T-helper 1 cell (primary cell): ENCODE measurements at places on chromosomes 7 and 10.

GRCh38 chr10:30378201-30378995 lies 29.3 kb upstream of the MTPAP start:
- no peak for DNase-seq

DNA sequence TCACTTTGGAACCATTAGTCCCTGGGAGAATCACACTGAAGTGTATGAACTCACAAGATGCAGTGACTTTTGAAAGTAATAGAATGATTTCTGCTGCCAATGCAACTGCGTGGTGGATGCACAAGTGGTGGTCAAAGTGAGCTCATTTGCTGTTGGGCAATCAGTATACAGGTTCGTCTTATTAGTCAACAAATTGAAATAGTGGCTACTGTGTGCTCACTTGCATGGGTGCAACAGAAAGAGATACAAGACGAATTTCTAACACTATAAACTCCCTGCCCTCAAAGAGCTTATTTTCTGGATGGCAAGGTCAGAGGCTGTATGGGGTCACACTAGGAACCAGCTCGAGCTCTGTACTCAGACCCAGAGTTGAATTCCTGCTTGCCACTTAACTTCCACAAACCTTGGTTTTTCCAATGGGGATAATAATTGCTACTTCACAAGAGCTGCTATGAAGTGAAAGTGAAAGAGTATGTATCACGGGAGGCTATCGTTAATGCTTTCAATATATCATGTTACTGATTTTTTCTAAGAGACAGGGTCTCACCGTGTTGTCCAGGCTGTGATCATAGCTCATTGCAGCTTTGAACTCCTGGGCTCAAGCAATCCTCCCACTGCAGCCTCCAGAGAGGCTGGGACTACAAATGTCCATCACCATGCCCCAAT lies 8.3 kb upstream of the BCL7B start:
- no peak for DNase-seq

DNA sequence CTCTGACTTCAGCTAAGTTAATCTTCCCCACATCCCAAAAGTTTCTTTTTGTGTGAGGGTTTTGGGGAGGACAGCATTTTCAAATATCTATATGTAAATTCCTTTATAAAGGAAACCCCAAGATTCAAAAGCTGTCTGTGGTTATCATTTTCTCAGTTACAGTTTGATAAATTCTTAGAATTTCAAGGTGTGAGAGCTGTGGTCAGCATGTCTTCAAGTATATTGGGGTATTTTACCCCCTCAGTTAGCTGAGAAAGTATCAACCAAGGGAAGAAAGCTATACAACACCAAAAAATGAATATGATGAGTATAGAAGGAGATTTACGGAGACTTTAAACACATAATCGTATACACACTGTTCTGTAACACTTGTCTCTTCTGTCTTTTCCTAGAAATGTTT lies 109.2 kb downstream of the SND1 start:
- DNase-seq: no peak

DNA sequence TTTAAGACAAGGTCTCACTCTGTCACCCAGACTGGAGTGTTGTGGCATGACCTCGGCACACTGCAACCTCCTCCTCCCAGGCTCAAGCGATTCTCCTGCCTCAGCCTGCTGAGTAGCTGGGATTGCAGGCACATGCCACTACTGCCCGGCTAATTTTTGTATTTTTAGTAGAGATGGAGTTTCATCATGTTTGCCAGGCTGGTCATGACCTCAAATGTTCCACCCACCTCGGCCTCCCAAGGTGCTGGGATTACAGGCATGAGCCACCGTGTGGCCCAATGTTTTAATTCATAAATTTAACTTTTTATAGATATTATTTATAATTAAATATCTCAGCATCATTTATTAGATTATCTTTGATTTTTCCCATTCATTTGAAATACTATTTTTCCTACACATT lies 658.0 kb upstream of the NRG3 start:
- no peak for DNase-seq

- DNase-seq: no peak
Measured at GRCh38 chr7:7933915-7934526, 34.6 kb upstream of the GLCCI1 start.

- DNase-seq: no peak
Measured at GRCh38 chr7:13800694-13801448, 188.6 kb downstream of the ETV1 start.

DNA sequence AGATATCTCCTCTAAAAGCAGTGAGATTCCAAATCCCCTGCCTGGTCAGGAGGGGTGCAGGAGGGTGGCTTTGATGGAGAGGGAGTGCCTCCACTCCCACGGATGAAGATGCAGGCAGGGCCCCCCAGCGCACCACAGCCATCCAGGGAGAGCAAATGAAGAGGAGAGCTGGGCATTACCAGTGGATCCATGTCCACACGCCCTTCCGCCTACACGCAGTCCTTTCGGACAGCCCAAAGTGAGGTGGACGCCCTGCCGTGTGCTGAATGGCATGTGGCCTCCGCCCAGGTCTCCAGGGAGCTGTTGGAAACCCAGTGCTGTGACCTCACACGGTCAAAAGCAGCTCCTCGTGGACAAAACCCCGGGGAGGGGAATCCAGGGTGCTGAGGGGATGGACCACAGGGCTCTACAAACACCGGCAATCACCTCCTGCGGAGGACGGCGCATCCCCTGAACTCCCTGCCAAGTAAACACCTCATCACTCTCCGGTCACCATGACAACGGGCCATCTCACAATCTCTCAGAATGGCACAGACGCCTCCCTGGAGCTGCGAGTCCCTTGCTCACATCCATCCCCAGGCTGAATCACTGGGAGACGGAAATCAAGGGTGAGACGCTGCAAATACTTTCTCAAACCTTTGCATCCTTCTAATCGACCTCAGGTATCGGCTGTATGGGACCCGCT lies 35.0 kb upstream of the DNAAF5 start:
- no peak for DNase-seq

GRCh38 chr10:69732147-69732825 lies 69.4 kb upstream of the COL13A1 start:
- no peak for DNase-seq

GRCh38 chr10:129883029-129883428 lies 81.0 kb downstream of the EBF3 start:
- DNase-seq: no peak

GRCh38 chr10:44253769-44254462 lies 131.0 kb downstream of the CXCL12 start:
- DNase-seq: no peak

GRCh38 chr10:14889318-14889717 lies 10.7 kb downstream of the SUV39H2 start:
- no peak for DNase-seq

- no peak for DNase-seq
Measured at GRCh38 chr7:27300421-27300820, 57.8 kb downstream of the EVX1 start.

DNA sequence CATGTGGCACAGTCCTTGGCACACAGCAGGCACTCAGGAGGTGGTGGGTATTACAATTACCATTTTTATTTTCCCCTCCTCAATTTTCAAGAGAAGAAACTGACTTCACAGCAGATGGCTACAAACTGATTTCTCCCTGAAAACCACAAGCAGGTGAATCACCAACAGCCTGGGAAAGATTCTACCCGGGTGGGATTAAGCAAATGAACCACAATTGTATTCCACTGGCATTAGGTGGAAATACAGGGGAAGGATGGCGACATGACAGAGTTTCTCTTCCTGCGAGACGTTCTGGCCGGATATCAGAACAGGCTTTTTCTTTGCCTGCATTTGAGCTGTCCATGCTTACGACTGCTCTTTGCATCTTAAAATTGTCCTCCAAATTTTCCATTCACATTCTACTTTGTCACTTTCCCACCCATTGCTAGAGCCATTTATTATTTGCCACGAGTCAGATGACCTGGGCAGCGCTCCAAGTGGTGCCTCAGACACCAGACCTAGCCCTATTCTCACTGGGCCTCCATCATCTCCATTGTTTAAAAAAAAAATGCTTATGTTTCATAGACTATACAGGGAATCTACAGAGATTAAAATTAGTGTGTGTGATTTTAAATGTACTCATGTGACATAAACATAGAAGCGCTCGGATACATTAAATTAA lies 4.6 kb downstream of the DENND11 start:
- DNase-seq: no peak

DNA sequence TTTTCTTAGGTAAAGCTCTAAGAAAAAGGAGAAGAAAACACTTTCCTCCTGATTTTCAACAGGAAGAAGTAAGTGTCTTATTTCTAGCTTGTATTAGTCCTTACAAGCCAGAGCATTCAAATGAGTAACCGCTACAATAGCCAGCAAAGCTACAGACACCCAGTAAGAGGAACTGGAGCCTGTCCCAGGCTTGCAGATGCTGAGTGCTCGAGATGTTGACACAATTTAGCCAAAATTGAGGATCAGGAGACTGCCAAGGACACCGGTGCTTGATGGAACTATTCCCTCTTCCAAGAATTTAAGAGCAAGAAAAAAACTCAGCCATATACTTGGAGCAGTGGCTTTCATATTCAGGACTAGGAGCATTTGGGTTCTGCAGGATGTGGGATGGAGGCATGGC lies 149.3 kb upstream of the DPP6 start:
- DNase-seq: no peak

DNA sequence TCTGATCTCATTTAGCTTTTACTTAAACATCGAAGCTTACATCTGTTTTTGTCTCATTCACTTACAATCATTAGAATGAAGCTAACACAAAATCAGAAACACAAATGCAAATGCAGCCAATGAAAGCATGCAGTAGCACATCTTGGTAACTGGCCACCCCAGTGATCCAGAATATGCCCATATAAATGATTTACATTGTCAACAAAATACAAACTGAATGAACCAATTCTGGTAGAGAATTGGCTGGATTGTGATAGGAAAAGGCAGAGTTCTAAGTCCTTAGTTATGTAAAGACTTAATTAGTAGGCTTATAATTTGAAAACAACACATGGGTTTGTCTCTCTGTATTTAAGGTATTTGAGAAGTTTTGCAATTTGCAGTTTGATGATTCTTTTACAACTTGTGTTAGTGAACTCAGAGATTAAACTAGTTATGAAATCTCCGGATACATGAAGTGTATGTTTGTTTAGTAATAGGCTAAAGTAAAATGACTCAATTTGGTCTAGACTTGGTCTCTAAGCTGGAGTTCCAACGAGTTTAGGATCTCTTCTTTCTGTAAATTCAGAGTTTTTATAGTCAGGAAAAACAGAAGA lies 21.2 kb downstream of the TECTB start:
- DNase-seq: no peak

DNA sequence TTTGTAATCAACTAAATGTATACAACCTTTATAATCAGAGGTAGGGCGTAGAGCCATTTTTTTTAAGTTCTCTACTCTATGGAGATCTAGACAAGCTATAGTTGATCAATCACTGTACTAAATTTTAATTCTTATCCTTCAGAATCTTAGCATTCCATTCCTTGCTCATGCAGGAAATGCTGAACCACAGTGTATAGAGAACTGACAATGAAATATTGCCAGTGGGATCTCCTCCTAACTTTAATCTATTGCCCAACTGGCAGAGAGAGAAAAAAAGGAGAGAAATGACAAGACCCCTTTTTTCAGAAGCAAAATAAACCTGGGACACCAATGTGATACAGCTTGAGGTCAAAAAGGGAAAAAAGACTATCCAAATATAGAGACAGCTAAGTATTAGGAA lies 26.4 kb upstream of the PPP3CB start:
- no peak for DNase-seq

GRCh38 chr10:6988654-6989053 lies 408.6 kb upstream of the PRKCQ start:
- no peak for DNase-seq

- no peak for DNase-seq
Measured at GRCh38 chr10:119509909-119510451, 32.5 kb downstream of the RGS10 start.

- DNase-seq: no peak
Measured at GRCh38 chr10:12417331-12417730, 68.0 kb downstream of the CAMK1D start.

DNA sequence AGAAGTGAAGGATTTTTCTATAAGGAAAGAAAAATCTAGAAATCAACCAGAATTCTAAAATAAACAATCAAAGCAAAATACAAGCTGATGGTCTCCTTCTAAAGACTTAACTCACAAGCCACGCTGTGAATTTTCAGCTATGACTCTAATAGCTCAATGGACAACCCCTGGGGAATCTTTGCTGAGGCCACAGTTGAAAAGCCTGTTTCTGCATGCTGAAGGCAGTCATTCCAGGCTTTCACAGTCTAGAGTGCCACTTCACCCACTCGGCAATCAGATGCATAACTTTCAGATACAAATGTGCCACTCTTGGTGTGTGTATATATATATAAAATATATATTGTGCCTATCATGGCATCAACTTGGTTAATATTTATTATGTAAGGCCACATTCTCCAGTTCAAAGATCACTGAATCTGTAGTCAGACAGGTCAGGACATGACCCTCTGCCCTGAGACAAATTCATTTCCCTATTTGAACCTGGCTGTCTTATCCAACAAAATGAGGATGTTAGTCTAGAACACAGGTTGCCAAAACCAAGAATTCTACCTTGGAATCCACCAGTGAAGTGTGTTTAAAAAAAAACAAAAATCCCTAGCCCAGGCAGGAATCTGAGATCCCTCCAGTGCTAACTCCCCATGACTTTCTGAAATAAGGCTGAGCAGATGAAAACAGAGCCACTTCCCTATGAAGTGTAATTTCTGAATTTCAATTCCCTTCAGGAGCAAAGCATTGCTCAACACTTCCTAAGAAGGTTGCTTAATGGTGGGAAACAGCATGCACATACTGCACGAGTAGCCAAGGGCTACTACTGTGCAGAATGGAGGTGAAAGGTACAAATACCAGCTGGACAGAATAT lies 9.9 kb downstream of the LIPA start:
- no peak for DNase-seq

GRCh38 chr7:103967401-103967800 lies 22.1 kb downstream of the RELN start:
- DNase-seq: no peak

DNA sequence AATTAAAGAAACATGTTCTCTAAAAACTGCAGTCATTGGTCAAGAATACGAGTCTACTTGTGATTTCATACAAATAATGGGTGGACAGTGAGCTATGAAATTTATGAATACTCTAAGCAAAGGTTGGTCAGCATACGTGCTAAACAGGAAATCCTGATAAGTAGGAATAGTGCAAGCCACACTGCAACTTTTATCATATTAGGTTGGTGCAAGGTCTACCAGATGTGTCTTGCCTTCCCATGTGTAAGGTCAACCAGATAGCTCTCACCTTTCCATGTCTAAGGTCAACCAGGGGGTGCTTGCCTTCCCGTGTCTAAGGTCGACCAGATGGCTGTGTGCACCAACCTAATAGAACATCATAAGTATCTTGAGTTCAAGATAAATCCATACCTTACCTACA lies 2.0 kb upstream of the ITGB1 start:
- DNase-seq: no peak

DNA sequence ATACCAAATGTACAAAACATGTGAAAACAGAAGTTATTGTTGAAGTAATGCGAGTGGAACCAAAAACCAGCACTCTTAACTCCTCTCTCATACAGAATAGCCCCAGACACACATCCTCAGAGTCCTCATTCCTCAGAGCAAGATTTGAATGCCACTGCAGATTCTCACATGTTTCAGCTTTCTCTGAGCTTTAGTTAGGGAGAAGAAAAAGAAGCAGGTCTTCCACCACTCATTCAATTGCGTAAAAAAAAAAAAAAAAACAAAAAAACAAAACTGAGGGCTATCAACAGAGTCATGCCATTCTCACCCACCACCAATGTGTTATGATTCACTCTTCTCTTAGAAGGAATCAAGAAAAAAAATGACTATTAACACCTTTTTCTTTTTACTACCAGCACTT lies 287.7 kb downstream of the IPMK start:
- no peak for DNase-seq
